Stomach (tissue), 19 donors: ENCODE measurements at places on chromosomes 2 and 18. TPM values are rescaled to one million over a fixed set of nuclear protein-coding genes. Genes with fewer than 3 reads are reported as not detected.

The MRPL30 gene
- total RNA-seq = 97.4 TPM

The RAD51AP2 gene
- not detected for total RNA-seq

The RBM45 gene
- total RNA-seq = 7.6 TPM

The INHBB gene
- total RNA-seq = 7.2 TPM

The MAPK4 gene
- 22.2 TPM for total RNA-seq

The CYP26B1 gene
- not detected for total RNA-seq

The IL36G gene
- not detected for total RNA-seq

The TUBB8B gene
- not detected for total RNA-seq
